ENCODE measurements at places on chromosomes 1 and 21. TPM values are rescaled to one million over a fixed set of nuclear protein-coding genes. Genes with fewer than 3 reads are reported as not detected.
A peak's percentile ranks its signal among the peaks of the same experiment; 100 is the strongest.

The UQCRH gene
- total RNA-seq, result 255 TPM

The CD247 gene
- total RNA-seq, result 2.1 TPM

The LEPROT gene
- total RNA-seq, result 116 TPM

- no peak for DNase-seq
Measured at GRCh38 chr1:202143768-202144401, 652 bp downstream of the ARL8A start.

- no peak for DNase-seq
Measured at GRCh38 chr21:42538479-42539275, 25.0 kb downstream of the SLC37A1 start.

The GJA9 gene
- total RNA-seq, result not detected

DNA sequence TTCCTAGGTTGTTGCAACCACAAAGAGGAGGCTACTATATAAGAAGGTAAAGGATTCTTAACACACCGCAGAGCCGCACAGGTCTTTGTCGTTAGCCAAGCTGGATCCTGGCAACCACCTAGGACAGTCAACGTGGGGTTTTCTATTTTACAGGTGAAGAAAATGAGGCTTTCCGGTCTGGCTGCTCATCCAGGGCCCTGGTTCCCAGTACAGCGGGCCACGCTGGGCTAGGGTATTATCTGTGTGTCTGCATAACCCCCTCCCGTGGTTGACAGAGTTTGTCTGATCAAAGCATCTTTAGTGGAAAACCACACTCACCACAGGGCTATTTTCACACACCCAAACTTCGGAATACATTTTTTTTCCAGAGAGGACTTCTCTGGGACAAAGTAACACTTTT, 39.0 kb upstream of the PDE9A start:
- DNase-seq, result peak; percentile 51

The ACTL8 gene
- not detected for total RNA-seq

The CGN gene
- total RNA-seq, result 0.13 TPM

- DNase-seq, result no peak
Measured at GRCh38 chr1:48495166-48495565, 23.2 kb upstream of the SPATA6 start.

- DNase-seq, result no peak
Measured at GRCh38 chr1:3078430-3078861, 9.4 kb downstream of the PRDM16 start.

The SLFNL1 gene
- total RNA-seq, result 0.22 TPM

The HPCAL4 gene
- total RNA-seq, result not detected

The DHCR24 gene
- total RNA-seq, result 115 TPM

DNA sequence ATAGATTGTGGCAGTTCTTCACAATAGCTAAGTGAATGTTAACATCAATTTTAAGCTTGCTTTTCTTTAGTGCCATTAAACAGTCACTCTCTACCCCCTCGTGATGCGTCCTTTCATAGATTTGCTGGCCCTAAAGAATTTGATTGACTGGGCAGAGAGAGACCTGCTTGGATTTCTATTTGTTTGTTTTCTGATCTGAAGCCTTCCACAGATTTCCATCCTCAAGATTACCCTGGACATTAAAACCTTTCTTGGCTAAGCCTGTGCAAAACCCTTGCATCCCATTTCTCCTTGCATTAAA, 17.8 kb downstream of the C1orf21 start:
- no peak for DNase-seq

The PRPF38A gene
- 25.9 TPM for total RNA-seq

GRCh38 chr1:153612755-153613331, at the start of gene S100A16:
TSS of gene S100A16 (minus strand) at chr1:153613137. CDS start at chr1:153608151, 4,986 bp downstream.
- no peak for DNase-seq

The OPRD1 gene
- total RNA-seq, result not detected

- DNase-seq, result no peak
Measured at GRCh38 chr21:15080526-15080925, 15.7 kb upstream of the NRIP1 start.

DNA sequence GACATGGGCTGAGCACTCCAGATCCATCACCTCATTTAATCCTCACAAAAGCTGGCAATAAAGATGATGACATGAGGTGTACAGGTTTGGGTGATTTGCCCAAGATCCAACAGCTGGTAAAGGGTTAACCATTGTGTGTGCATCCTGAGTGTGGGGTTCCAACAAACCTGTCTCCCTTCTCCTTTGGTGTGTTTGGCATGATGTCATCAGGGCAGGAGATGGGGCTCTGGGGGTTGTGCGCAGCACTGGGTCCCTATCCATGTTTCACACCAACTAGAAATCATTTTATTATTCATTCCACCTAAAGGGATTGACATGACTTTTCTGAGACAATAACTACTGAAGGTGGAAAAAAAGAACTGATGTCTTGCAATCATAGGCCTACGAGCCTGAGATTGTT, 452.5 kb downstream of the SIPA1L2 start:
- DNase-seq, result no peak

DNA sequence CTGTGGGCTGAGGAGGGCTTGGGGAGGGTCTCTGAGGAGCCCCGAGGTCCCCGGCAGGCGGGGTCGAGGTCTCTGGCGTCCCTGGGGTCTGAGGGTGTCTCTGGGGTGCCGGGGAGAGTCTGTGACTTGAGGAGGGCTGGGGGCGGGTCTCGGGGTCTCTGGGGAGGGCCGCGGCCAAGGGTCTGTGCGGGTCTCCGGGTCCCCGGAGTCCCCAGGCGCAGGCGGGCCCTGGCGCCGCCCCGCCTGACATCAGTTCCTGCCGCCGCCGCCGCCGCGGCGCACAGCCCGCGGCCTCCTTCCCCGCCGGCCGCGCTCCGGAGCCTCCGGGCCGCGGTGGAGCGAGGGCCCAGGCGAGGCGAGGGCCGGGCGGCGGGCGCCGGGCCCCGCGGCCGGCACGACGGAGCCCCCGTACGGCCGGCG, at the start of gene PLEKHM2:
PLEKHM2 (plus strand) TSS at position 279 of the 420 bp plus-strand sequence. CDS start 239 bp downstream, outside the sequence.
- no peak for DNase-seq

- no peak for DNase-seq
Measured at GRCh38 chr21:14527696-14528652, 18.1 kb downstream of the SAMSN1 start.

- DNase-seq, result no peak
Measured at GRCh38 chr1:30904191-30904961, 4.2 kb downstream of the SDC3 start.

The RAB3GAP2 gene
- 48.8 TPM for total RNA-seq

The CORT gene
- not detected for total RNA-seq

The LYPD8 gene
- total RNA-seq, result not detected

DNA sequence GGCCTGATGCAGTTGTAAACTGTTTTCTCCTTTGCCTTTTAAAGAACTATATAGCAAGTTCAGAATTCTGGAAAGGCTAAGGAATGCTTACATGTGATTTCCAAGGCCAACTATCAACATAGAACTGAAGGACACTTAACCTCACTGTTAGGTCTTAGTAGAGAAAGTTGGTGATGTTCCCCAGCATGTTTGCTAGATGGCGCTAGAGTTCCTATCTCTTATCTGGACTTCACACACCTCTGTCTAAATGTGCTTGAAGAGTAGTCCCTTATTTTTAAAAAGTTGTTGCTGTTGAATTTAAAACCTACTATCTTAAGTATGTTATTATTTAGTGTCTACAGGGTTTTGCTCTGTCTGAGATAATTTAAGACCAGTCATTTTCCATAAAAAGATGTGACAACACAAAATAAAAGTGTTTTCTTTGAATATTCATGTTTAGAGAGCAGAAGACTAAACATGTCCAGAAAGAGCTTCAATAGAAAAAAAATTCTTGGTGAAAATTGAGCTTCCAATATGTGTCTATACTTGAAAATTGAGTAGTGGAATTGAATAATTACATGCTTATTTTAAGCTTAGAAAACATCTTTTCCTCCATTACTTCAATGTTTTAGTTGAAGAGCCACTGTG, 237.3 kb downstream of the S1PR1 start:
- DNase-seq, result no peak

DNA sequence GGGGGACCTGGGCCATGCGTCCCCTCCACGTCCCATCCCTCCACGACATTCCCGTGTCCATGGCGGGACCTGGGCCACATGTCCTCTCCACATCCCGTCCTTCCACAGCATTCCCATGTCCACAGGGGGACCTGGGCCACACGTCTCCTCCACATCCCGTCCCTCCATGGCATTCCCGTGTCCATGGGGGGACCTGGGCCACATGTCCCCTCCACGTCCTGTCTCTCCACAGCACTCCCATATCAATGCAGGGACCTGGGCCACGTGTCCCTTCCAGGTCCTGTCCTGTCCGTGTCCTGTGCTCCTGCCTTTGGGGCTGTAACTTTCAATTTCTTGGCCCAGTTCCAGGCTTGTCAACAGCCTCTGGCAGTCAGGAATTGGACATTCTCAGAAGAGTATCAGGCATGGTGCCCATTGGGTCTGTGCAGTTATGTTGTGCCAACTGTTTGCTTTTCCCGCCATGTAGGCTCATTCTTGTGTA, 47.1 kb downstream of the WNT9A start:
- DNase-seq, result peak; percentile 41

The RPAP2 gene
- 29.0 TPM for total RNA-seq

DNA sequence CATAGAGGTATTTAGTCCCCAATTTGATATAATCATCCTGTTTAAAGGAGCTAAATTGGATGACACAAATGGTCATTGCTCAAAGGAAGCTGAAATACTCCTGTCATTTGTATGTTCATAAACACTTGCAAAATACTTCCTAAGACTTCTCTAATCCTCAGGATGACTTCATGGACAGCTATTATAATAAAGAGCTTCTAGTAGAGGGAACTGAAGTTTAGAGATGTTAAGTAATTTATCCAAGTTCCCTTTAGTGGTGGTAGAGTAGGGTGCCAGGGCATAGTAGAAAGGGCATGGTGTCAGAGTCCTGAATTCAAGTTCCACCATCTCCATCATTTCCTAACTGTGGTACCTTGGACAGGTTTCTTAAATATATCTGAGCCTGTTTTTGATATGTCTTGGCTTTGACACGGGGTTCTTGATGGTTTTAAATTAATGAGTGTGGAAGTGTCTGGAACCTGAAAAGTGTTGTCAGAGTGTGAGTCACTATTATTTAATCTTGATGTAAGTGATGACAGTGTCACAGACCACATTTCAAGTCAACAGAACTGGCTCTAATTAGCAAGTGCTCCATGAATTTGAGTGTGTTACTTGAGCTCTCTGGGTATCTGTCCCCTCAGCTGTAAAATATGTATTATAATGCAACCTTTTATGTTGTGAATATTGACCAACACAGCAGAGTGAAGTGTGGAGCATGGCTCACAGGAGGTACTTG, 12.1 kb upstream of the GBP6 start:
- DNase-seq, result no peak

DNA sequence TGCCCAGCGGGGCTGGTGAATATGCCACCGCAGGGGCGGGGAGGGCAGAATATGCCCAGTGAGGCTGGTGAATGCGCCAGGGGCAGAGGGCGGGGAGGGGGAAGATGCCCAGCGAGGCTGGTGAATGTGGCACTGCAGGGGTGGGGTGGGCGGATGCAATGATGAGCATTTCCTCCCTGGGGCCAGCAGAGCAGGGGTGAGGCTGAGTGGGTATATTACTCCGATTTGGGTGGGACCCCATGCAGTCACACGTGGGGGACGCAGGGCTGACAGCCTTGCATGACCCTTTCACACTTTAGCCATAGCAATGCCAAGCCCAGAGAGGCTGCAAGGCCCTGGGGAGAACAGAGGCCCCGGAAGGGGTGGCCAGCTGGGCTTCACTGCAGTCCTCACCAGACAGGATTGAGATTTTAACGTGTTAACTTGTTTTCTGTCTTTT, 9.3 kb upstream of the SLX9 start:
- DNase-seq, result no peak

- peak; percentile 94 for DNase-seq
Measured at GRCh38 chr1:151762941-151763921, at the start of gene MRPL9. TSS of gene MRPL9 (minus strand) at chr1:151763496. CDS start at chr1:151763479, 17 bp downstream.

DNA sequence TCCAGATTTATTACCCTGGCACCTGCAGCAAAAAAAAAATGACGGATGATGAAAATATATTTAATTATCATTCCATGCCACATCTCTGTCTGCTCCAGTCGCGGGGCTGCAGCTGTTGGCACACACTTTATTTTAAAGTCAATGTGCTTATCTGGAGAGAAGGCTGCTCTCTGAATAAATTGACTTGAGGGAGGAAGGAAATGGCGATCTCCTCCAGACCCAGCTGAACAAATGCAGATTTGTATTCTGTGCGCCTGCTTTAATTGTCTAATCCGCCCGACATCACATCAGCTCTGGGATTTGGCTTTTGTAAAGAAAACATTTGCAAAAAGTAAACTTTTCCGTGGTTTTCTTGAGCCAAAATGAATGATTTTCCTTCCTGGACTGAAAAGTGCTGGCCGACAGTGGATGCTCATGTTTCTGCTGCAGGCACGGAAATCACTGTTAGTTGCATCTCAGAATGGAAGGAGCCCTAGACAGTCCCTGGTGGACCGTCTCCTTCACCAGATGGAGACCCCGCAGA, 150.2 kb downstream of the CAMTA1 start:
- DNase-seq, result no peak

DNA sequence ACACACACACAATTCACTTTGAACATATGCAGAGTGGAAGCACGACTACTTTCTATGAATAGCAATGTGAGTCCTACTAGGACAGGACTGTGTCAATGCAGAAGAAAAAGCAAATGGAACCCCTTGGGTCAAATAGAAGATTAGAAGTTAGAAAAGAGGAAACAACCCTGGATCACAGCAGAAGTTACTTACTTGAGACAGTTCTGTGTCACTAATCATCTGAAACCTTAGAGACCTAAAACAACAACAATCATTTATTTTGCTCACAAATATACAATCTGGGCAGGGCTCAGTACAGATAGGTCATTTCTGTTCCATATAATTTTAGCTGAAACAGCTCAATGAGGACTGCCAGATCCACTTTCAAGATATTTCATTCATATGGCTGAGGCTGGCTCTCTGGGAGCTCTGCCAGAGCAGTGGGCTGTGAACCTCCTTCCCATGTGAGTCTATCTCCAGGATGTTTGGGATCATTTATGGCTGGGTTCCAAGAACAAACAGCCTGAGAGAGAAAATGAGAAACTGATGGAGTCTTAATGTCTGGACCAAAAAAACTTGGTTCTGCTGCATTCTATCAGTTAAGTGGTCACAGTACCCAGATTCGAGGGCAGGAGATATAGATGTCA, 42.5 kb upstream of the IL10 start:
- DNase-seq, result no peak

The SCP2 gene
- 153 TPM for total RNA-seq

- no peak for DNase-seq
Measured at GRCh38 chr1:154446292-154446691, 41.1 kb downstream of the IL6R start.

- no peak for DNase-seq
Measured at GRCh38 chr1:1565340-1565739, 9.3 kb downstream of the SSU72 start.

DNA sequence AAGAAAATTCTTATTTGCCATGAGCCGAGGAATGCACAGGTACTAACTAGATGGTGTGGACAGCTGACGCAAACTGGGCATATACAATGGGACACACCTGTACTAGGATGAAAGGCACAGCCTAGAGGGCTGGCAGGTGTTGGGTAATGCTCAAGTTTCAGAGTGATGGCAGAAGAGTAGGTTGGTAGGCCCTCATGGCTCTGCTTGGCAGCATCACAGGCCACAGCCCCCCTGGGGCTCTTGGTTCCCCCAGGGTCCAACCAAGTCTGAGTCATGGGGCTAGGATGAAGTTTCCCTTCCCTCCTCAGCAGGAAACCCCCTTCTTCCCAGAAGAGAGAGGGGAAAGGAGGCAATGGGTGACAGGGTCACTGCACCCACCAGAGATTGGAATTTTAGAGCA, 35.2 kb downstream of the SPEN start:
- no peak for DNase-seq
